Endothelial cell (in vitro differentiated cells): ENCODE measurements at places on chromosomes 13 and 19. TPM values are rescaled to one million over a fixed set of nuclear protein-coding genes. Genes with fewer than 3 reads are reported as not detected.

POP4 gene
- total RNA-seq = 48.8 TPM

KLF1 gene
- 0.54 TPM for total RNA-seq

PRODH2 gene
- not detected for total RNA-seq

CNN1 gene
- 1.5 TPM for total RNA-seq

ZNF772 gene
- total RNA-seq = 19.1 TPM

KASH5 gene
- total RNA-seq = 0.26 TPM

DENND1C gene
- total RNA-seq = 1.5 TPM

CATSPERD gene
- not detected for total RNA-seq

ZNF429 gene
- total RNA-seq = 14.1 TPM

TMEM150B gene
- total RNA-seq = not detected

ZNF491 gene
- not detected for total RNA-seq

TUBA3C gene
- total RNA-seq = not detected

ZNF564 gene
- 18.8 TPM for total RNA-seq

DEDD2 gene
- total RNA-seq = 27.1 TPM

PLK5 gene
- total RNA-seq = 1.1 TPM

METTL21C gene
- total RNA-seq = not detected

ZNF723 gene
- total RNA-seq = not detected

SPTBN4 gene
- total RNA-seq = 0.49 TPM

MBD3L2 gene
- not detected for total RNA-seq

KL gene
- total RNA-seq = 29.6 TPM

CACNA1A gene
- 9.0 TPM for total RNA-seq

RPS16 gene
- 2,151 TPM for total RNA-seq

IGFLR1 gene
- total RNA-seq = 3.2 TPM

ZNF208 gene
- total RNA-seq = 1.7 TPM

MZT1 gene
- 11.4 TPM for total RNA-seq

PTGIR gene
- not detected for total RNA-seq

GIPC3 gene
- 11.0 TPM for total RNA-seq

FBN3 gene
- 15.5 TPM for total RNA-seq
